ENCODE measurements at places on chromosomes 7 and 10.

- no peak for DNase-seq
Measured at GRCh38 chr7:3981281-3981680, 680.2 kb downstream of the SDK1 start.

DNA sequence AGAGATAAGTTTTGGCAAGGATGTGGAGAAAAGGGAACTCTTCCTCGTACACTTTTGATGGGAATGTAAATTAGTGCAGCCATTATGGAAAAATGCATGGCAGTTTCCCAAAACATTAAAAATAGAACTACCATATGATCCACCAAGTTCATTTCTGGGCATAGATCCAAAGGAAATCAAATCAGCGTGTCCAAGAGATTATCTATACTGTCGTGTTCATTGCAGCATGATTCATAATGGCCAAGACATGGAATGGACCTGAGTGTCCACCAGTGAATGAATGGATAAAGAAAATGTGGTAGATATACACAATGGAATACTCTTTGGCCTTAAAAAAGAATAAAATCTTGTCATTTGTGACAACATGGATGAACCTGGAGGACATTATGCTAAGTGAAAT is 70.3 kb upstream of the RSU1 start:
- no peak for DNase-seq

DNA sequence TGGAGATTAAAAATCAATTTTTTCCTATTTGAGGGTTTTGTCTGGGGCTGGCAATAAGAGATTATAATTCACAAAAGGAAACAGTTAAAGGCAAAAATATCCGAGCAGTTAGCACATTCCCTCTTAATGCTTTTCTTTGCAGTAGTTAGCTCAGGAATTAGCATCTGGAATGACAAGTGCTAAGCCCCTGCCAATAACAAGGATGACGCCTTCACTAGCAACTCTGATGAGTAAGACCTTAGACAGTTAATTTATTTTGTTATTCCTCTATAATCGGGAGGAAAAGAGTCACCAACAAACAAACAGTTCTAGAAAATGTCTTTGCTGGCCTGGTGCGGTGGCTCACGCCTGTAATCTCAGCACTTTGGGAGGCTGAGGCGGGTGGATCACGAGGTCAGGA is 151.3 kb downstream of the TRIL start:
- DNase-seq: no peak

GRCh38 chr7:137774793-137775201 is 72.0 kb downstream of the DGKI start:
- DNase-seq: no peak

- DNase-seq: no peak
Measured at GRCh38 chr7:20146451-20146850, 70.7 kb downstream of the MACC1 start.

GRCh38 chr7:135355377-135356048 is 121.9 kb downstream of the STRA8 start:
- no peak for DNase-seq

GRCh38 chr10:106711313-106711906 is 453.1 kb downstream of the SORCS1 start:
- peak; percentile 53 for DNase-seq

DNA sequence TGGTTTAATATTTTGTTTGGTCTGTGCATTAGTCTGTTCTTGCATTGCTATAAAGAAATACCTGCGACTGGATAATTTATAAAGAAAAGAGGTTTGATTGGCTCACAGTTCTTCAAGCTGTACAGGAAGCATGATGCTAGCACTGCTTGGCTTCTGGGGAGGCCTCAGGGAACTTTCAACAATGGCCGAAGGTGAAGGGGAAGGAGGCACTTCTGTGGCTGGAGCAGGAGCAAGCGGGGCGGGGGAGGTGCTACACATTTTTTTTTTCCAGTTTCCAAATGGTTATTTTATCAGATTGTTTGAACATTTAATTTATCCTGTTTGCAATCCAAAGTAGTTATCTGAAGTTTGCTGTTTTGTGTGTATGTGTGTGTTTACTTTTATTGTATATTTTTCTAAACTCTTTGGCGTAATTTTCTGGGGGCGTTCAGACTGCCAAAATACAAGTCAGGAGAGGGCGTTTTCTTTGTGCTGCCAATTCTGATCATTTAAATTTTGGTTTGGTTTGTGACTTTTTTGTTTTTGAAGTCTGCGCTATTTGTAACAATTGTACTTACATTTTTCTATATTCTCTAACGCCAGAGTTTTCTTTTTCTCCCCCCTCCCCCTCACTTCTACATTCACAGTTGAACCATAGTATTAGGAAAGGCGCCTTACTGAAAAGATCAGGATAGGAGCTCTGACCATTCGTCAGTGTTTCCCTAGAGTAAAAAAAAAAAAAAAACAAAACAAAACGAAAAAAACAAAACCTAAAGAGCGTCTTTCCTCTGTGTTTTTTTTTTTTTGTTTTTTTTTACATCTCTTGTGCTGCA is 58.5 kb downstream of the ZNF783 start:
- DNase-seq: no peak

GRCh38 chr7:152894295-152895170 is 135.0 kb downstream of the ACTR3B start:
- no peak for DNase-seq

DNA sequence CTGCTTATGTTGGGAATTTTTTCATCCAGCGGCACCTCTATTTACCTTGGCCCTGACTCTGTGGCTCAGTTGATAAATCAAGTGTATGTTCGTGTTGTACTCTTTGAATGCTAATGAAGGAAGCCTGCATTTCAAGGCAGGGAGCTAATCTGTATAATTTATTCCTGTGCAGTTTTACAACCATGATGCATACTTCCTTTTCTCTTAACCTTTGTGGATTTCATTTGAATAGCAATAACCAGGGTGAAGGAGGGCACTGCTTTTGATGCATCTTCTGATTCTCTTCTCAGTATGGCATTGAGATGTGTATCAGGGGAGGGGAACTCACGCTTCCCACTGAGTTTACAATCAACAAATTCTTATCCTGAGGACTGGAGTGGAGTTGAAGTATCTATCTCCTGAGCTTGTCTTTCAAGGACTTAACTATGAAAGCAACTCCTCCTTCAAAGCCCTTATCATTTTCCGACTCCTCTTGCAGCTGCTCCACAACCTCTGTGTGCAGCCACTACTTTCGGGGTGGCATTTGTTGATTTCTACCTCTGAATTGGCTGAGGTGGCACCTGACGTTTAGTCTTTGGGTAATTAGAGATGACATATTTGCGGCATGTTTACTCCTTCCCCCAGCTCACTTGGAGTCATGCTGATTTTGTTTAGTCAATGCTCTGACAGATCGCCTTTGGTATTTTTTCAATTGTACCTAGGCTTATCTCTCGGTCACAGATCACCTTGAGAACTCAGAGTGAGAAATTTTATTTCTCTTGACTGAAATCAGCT is 275.2 kb downstream of the PHTF2 start:
- DNase-seq: no peak

Measured in inflammatory macrophage (primary cell).